ENCODE measurements at places on chromosomes 11 and 22. TPM values are rescaled to one million over a fixed set of nuclear protein-coding genes. Genes with fewer than 3 reads are reported as not detected.

Gene MYO7A
- polyA plus RNA-seq, result 10.2 TPM

Gene AGBL2
- 3.2 TPM for polyA plus RNA-seq

Gene APOA4
- polyA plus RNA-seq, result not detected

Gene ETS1
- 71.7 TPM for polyA plus RNA-seq

Gene APOL1
- 60.8 TPM for polyA plus RNA-seq

Gene LUZP2
- polyA plus RNA-seq, result 0.09 TPM

Gene ZNF214
- 0.96 TPM for polyA plus RNA-seq

Gene GPHA2
- 0.19 TPM for polyA plus RNA-seq

Gene ARHGAP8
- polyA plus RNA-seq, result 21.6 TPM

Gene ROM1
- polyA plus RNA-seq, result 17.9 TPM

Gene MGAT3
- 6.0 TPM for polyA plus RNA-seq

Gene MLC1
- polyA plus RNA-seq, result 0.68 TPM

Gene LMO2
- polyA plus RNA-seq, result 29.8 TPM

Gene SPON1
- 8.4 TPM for polyA plus RNA-seq

Gene DEPDC7
- polyA plus RNA-seq, result 1.1 TPM

Gene MOV10L1
- polyA plus RNA-seq, result 0.53 TPM

Gene CARNS1
- polyA plus RNA-seq, result 0.15 TPM

Gene UPK2
- polyA plus RNA-seq, result 0.07 TPM

Gene OR2AG2
- polyA plus RNA-seq, result not detected

Gene B4GALNT4
- 4.6 TPM for polyA plus RNA-seq

Gene LIF
- 5.1 TPM for polyA plus RNA-seq

Gene C11orf24
- polyA plus RNA-seq, result 25.4 TPM

Gene SULT4A1
- 0.06 TPM for polyA plus RNA-seq

Gene CDCA5
- polyA plus RNA-seq, result 1.8 TPM

Gene HIC2
- polyA plus RNA-seq, result 1.9 TPM

Gene NAV2
- polyA plus RNA-seq, result 8.9 TPM

Gene DERL3
- 8.4 TPM for polyA plus RNA-seq

Gene SCGB1D1
- not detected for polyA plus RNA-seq

Gene ANO9
- polyA plus RNA-seq, result 8.7 TPM

Gene MS4A3
- 2.6 TPM for polyA plus RNA-seq

Gene NCF4
- polyA plus RNA-seq, result 113 TPM

Gene VPREB1
- not detected for polyA plus RNA-seq

Gene FGF4
- not detected for polyA plus RNA-seq

Gene PLEKHA7
- 13.3 TPM for polyA plus RNA-seq

Gene DBX1
- polyA plus RNA-seq, result not detected

Gene UPK3A
- polyA plus RNA-seq, result 0.30 TPM

Gene ENTHD1
- polyA plus RNA-seq, result 0.04 TPM

Gene APOL5
- polyA plus RNA-seq, result not detected

Gene OR2AG1
- not detected for polyA plus RNA-seq

Gene PKNOX2
- 3.1 TPM for polyA plus RNA-seq

Gene KCNK4
- polyA plus RNA-seq, result 0.09 TPM

Gene TMEM123
- polyA plus RNA-seq, result 53.6 TPM

Gene DCDC1
- 0.47 TPM for polyA plus RNA-seq

Gene BEST1
- 27.3 TPM for polyA plus RNA-seq

Gene KCNJ1
- 0.01 TPM for polyA plus RNA-seq

Gene MRGPRX4
- polyA plus RNA-seq, result not detected
